ENCODE measurements at places on chromosomes 4 and X.

GRCh38 chr4:75371915-75372314 is 142.3 kb downstream of the RCHY1 start:
- no peak for DNase-seq

- no peak for DNase-seq
Measured at GRCh38 chr4:150342945-150343344, 239.0 kb upstream of the MAB21L2 start.

- DNase-seq = no peak
Measured at GRCh38 chr4:57194068-57194611, 84.0 kb upstream of the IGFBP7 start.

DNA sequence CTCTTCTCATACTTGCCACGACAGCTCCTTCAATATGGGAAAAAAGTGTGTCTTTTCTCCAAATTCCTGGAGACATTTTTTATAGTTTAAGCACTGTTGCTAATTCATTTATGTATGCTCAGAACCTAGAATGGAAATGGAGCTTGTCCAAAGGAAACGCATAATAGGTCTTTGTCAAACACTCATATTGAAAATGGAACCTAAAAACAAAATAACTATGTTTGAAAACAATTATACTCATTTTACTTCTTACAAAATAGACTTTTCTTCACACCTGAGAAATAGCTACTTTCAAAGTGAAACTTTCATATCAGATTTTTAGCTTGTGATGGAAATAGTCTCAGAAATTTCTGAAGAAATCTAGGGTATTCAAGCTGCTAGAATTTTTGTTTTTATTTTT is 529.7 kb upstream of the BOD1L1 start:
- DNase-seq = no peak

DNA sequence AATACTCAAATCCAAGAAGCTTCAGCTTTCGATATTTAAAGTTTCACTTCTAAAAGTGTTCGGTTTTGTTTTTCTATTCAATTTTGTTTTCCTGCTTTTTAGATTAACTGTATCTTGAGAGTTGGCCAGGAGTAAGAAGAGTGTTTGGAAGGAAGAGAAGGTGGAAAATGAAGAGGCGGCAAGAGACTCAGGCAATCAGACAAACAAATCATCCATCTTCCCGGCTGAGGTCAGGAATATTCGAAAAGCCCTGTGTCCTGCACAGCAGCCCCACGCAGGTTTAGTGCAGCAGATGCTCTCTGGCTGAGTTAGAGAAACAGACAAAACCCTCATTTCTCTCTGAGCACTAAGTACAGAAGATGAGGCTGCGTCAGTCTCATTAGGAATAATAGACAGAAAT is 330.3 kb upstream of the NOCT start:
- DNase-seq = no peak

- no peak for DNase-seq
Measured at GRCh38 chr4:55132775-55133174, 7.4 kb upstream of the KDR start.

DNA sequence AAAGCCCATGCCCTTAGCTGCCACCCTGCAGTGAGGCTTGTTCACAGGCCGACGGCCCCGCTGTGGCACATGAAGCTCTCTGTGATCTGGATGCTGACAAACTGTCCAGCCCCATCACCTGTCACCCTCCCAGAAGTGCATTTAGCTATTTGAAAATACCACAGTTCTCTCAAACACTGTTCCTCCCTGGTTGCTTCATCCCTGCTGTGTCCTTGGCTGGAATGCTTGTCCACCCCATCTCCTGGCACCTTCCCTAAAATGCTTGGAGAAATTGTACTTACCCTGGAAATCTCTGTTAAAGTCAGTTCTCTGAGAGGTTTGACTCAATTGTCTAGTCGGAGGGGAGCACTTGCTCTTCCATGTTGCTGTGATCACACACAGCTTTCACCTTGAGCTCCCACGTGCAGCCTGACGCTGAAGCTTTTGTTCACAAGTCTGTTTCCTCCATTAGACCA is 10.1 kb downstream of the SYNPO2 start:
- no peak for DNase-seq

DNA sequence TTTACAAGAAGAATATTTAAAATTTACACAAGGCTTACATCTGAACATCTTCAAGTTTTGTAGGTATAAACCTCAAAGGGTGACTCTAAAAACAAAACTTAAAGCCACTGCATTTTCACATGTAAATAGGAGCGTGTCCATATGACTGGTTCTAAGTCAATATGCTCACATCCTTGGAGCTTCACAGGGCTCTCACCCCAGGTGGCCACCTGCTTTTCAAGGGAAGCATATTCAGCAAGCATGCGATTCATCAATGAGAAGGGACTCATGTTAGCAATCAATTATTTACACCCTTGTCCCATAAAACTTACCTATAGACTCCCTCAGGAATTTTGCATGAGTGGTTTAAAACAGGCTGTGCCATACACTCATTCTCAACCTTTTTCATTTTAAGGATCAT is 17.8 kb upstream of the KLHL34 start:
- DNase-seq = no peak

- DNase-seq = no peak
Measured at GRCh38 chr4:99624141-99624719, 33.4 kb downstream of the C4orf54 start.

GRCh38 chrX:134599184-134599914 is 58.9 kb downstream of the PLAC1 start:
- no peak for DNase-seq

DNA sequence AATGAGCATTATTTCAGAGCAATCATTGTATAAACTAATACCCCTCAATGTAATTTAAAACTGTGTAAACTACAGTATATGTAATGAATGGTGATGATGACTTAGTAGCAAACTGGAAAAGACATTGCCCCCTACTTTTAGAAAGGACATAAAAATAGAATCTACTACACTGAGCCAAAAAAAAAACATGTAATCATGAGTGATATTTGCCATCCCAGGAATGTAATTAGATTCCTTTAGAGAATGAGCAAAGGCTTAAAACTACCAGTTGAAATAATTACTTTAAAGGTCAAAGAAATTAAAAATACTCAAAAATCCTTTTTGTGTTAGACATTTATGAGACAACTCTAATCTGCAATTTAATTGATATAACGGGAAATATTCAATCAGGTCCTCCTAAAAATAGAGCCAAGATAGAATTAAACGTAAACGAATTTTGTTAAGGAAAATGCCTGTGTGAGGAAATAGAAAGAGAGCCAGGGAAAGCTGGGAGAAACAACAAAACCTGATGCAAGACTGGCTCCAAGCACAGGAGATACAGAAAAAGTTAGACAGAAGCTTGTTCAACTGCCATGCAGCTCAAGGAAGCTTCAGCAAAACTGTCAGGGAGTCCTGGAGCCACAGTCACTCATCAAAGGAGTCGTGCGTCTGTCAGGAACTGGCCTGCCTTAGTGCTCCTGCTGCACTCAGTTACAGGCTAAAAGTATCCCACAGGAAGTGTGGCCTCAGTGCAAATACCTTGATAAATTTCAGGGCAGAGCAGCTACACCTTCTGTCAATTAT is 655.7 kb upstream of the INTU start:
- no peak for DNase-seq

DNA sequence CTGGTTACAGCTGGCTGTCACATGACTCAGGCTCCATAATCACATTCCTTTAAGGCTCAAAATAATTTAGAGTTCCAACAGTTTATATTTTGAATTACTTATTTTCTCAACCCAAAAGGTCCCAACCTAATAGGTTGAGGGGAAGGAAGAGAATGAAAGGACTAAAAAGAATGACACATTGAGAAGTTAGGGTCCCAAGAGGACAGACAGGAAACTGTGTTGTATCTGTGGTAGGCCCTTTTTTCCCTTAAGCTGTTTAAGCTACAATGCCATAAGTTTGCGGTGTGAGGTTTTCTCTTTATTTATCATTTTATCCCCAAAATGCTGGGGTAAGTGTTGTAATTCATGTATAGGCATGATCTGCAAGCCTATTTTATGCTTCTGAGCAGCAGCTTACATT is 290.2 kb downstream of the ZNF674 start:
- DNase-seq = no peak

GRCh38 chr4:68410643-68411042 is 36.6 kb upstream of the TMPRSS11E start:
- no peak for DNase-seq

DNA sequence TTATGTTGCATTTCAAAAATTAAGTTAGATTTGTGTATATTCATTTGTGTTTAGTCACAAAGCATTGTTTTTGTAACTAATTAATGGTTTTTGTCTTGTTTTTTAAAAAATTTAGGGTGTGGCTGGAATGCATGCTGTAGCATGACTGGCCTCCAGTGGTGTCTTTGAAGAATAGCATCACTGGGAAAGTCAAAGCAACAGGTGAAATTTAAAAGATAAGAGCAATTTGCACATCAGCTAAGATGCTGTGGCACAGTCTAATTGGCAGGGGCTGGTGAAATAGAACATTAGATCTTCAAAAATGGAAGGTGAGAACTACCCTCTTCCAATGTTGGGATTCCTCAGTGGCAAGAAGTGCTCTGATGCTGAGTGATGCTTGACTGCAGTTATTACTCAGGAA is 45.3 kb downstream of the ANK2 start:
- no peak for DNase-seq

DNA sequence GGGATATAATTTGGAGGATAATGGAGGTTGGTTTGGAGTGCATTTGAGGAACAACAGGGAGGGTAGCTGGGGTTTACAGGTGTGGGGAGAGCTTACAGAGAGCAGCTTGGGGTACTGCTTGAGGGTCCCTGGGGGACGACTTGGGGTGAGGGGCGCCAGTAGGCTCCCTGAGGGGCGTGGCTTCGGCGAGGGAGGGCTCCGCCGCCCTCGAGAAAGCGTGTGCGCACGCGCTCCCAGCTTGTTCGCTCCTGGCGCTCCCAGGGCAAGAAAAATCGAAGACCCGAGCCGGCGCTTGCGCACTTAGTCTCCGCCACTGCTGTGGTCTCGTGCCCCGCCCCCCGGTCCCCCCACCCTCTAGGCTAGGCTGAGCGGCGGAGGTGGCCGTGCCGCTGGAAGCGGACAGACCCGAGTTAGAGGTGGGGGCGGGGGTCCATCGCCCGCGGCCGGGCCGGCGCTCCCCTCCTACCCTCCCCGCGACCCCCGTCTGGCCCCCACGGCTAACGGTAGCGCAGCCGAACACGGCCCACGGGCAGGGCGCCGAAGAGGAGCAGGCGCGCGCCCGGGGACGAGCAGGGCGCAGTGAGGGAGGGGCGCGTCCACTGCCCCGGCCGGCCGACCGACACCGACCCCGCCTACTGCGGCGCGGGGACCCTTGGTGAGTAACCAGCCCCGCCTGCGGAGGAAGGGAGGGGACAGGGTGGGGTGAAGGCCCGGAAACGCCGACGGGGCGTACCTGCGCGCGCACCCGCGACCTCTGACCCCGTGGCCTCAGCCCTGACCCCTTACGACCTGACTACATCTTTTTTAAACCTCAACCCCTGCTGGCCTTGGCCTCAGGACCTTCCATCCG is 5.4 kb upstream of the CCDC120 start:
- peak; percentile 67 for DNase-seq

- DNase-seq = no peak
Measured at GRCh38 chr4:43822621-43823020, 626.0 kb downstream of the KCTD8 start.

GRCh38 chrX:17521871-17522693 is 147.1 kb downstream of the NHS start:
- DNase-seq = no peak

DNA sequence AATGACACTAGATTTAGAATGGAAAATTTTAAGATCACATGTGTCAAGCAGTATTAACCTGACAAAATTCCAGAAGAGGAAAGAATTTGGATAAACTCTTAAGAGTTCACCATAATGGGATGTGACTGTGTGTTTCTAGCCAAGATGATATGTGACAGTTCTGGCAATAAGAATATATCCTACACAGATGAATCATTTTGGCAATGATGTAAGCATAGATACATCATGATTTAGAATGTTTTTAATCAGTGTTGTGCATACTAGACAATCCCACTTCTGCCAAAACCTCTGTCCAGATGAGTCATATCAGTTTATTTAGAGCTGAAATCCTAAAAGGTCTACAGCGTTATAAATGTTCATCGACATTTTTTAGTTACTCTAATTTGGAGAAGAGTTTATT is 48.8 kb downstream of the PTCHD1 start:
- no peak for DNase-seq

GRCh38 chrX:18465051-18465450 is 39.6 kb downstream of the CDKL5 start:
- no peak for DNase-seq

GRCh38 chr4:163762741-163763140 is 268.3 kb downstream of the TMA16 start:
- DNase-seq = no peak

- no peak for DNase-seq
Measured at GRCh38 chrX:109372291-109372690, 109.6 kb downstream of the GUCY2F start.

GRCh38 chr4:117137145-117137544 is 51.8 kb upstream of the TRAM1L1 start:
- peak; percentile 15 for DNase-seq

- no peak for DNase-seq
Measured at GRCh38 chr4:101993002-101993841, 202.7 kb downstream of the BANK1 start.

- peak; percentile 48 for DNase-seq
Measured at GRCh38 chrX:11329021-11329420, 35.8 kb downstream of the AMELX start.

GRCh38 chr4:98626350-98626749 is 32.1 kb downstream of the TSPAN5 start:
- DNase-seq = peak; percentile 91

DNA sequence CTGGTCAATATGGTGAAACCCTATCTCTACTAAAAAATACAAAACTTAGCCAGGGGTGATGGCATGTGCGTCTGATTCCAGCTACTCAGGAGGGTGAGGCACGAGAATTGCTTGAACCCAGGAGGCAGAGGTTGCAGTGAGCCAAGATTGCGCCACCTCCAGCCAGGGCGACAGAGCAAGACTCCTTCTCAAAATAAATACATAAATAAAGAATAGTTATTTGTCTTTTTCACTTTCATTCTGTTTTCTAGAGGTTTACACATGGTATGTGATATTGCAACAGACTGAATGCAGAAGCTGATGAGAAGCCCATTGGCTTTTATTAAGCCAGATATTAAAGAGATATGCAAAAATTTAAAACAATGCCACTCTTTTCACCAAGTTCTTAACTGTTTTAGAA is 8.2 kb downstream of the KLHL15 start:
- DNase-seq = no peak

- DNase-seq = no peak
Measured at GRCh38 chr4:150337734-150338133, 244.2 kb upstream of the MAB21L2 start.

DNA sequence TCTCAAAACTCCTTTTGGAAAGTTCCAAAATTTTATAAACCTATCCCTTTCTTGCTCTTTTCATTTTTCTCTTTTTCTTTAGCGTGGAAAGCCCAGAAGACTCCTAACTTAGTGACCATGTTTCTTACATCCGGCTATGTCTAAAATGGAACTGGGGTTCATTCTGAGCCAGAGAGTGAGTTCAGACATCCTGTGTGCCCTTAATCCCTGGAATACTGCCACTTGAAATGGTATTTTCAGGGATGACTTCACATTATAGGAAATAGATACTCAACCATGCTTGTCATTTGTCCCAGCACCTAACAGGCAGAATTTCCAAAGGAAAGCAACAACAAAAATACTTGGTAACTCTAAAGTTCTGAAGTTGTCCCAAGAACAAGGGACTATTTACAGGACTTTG is 379.6 kb downstream of the ARHGAP24 start:
- peak; percentile 44 for DNase-seq

Data from endothelial cell of umbilical vein (primary cell).